ENCODE measurements at places on chromosomes 5 and 9.

DNA sequence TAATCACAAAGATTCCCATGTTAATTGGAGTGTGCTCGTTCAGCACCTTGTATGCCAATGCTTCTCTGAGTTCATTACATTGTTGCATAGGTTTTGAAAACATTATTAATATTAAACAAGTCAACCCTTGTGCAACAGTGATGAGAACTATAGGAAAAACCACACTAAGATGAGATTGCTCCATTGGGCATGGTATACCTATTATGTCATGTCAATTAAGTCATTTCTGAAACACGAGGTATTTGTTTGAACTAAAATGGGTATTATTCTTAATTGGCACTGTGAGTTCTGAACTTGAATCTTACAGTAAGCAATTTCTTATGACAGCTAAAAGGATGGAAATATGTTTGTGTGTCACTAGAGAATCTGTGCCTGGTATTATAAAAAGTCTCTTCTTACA, 447.7 kb downstream of the EFNA5 start:
- no peak overlapping the region for H3K4me3 ChIP-seq
- no peaks in the 10 kb centered on the region for H3K4me1 ChIP-seq
- H3K27me3 ChIP-seq: no peaks in the 10 kb centered on the region

DNA sequence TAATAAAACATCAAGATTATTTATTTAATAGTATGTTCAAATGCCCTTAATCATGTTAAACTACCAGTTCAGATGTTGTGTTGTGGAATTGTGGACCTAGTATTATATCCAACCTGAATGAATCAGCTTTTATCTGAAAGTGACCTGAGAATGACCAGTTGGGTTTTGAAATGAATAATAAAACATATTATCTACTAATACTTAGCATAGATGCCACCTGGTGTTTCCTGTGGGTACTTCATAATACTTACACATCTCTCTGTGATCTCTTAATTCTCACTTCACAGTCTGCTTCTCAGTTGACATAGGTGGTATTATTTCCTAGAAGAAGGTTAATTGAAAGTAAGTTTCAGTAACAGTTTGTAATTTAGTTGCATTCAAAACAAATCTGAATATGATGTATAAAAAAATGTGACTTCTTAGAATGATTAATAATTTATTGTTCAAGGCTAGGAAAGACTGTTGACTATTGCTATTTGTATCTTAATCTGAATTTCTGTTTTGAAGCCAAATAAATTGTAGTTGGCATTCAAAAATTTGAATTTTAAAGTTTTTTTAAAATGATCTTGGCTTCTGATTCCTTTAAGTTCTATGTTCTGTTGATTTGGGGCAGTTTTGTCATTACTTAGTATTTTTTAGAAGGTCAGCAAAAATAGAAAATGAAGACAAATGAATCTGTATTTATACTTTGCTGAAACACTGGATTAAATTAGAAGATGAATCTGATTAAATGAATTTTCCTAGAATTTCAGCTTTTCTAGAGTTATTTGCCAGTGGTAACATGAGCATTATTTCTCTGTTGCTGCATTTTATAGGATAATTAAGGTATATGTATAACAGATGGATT, 48.2 kb downstream of the KIF2A start:
- H3K27me3 ChIP-seq: no peaks in the 10 kb centered on the region
- H3K4me1 ChIP-seq: no peaks in the 10 kb centered on the region
- peaks cover 8% of the 10 kb centered on the region for H3K36me3 ChIP-seq
- DNase-seq: peak; percentile 15

GRCh38 chr5:150213530-150213929, 23.7 kb downstream of the SLC6A7 start:
- no peak overlapping the region for H3K4me3 ChIP-seq
- H3K27me3 ChIP-seq: no peaks in the 10 kb centered on the region
- no peaks in the 10 kb centered on the region for H3K36me3 ChIP-seq
- peaks cover 9% of the 10 kb centered on the region for H3K4me1 ChIP-seq
- no peak overlapping the region for H3K27ac ChIP-seq

DNA sequence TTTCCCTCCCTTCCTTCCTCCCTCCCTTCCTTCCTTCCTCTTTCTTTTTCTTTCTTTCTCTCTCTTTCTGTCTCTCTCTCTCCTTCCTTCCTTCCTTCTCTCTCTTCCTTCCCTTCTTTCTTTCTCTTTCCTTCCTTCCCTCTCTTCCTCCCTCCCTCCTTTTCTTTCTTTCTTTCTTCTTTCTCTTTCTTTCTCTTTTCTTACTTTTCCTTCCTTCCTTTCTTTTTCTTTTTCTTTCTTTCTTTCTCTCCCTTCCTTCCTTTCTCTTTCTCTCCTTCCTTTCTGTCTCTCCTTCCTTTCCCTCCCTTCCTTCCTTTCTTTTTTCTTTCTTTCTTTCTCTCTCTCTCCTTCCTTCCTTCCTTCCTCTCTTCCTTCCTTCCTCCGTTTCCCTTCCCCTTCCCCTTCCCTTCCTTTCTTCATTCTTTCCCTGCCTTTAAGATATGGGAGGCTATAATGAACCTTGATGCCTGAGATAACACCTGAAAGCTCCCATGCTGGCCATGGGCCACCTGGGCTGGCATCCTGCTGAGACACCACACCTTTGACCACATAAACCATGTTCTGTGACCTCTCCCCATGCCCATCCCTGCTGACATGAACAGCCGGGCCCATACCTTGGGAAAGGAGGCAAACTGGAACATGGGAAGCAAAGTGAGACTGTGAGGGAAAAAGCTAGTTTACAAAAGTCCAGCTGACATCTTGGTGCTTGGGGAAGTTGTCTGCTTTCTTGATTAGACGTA, 197.8 kb upstream of the ZNF618 start:
- no peaks in the 10 kb centered on the region for H3K4me1 ChIP-seq
- no peaks in the 10 kb centered on the region for H3K36me3 ChIP-seq
- no peak for DNase-seq
- peaks cover 10% of the 10 kb centered on the region for H3K27me3 ChIP-seq
- H3K27ac ChIP-seq: no peak overlapping the region

DNA sequence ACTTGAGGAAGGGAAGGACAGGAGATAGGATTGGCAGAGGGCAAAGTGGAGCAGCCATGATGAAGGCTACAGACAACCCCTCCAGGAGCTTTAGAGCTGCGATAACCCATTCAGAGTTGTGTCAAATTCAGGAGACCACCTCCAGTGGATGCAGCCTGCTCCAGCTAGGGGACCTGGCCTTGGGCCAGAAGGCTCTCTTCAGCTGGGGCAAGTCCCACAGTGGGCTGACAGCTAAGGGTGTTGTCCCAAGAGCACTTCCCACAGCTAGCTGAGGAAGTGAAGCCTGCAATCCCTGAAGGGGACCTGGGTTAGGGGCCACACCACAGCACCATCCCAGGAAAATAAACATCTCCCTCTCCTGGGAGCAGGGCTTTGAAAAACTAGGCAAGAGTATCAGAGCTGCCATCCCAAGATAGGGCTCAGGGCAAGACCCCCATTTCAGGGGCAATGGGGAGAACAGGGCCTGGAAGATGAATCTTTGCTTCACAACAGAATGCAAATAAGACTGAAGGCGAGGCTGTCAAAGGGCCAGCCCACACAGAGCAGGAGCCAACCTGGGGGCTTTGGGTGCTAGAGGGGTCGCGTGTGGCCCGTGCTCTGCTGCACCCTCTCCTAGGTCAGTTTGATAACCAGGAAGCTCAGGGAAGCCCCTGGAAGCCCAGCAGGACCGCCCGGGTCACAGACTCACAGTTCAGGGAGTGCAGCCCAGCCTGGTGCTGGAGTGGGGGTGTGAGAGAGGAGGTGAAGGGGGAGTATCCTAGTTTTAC, 19.3 kb upstream of the DAPK1 start:
- no peak overlapping the region for H3K4me3 ChIP-seq
- no peaks in the 10 kb centered on the region for H3K4me1 ChIP-seq
- H3K27me3 ChIP-seq: no peaks in the 10 kb centered on the region
- H3K27ac ChIP-seq: no peak overlapping the region
- H3K36me3 ChIP-seq: no peaks in the 10 kb centered on the region

GRCh38 chr5:36777105-36777757, 99.3 kb upstream of the NIPBL start:
- H3K36me3 ChIP-seq: no peaks in the 10 kb centered on the region
- H3K4me3 ChIP-seq: no peak overlapping the region
- DNase-seq: no peak
- H3K27me3 ChIP-seq: no peaks in the 10 kb centered on the region
- H3K27ac ChIP-seq: no peak overlapping the region
- no peaks in the 10 kb centered on the region for H3K4me1 ChIP-seq

DNA sequence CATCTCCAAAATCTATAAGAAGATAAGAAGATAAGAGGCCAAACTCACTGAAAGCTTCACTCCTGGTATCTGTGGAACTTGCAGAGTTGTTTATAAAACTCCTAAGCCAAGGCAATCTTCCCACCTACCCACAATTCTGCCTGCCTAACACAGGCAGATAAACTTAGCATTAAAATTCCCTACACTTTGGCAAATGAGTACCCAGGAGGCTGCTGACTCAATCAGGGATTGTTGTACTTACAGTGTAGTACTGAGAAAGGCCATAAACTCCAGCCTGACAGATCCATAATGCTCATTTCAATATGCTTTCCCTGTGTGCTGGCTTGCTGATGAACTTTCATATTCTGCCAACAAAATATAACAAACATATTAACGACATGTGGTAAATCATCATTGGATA, 725.2 kb downstream of the BRINP1 start:
- DNase-seq: no peak
- H3K36me3 ChIP-seq: no peaks in the 10 kb centered on the region
- H3K4me1 ChIP-seq: no peaks in the 10 kb centered on the region
- H3K27me3 ChIP-seq: no peaks in the 10 kb centered on the region
- H3K27ac ChIP-seq: no peak overlapping the region

GRCh38 chr9:26054600-26055520, 376.6 kb upstream of the TUSC1 start:
- DNase-seq: no peak
- H3K4me1 ChIP-seq: no peaks in the 10 kb centered on the region
- H3K4me3 ChIP-seq: no peak overlapping the region
- H3K27ac ChIP-seq: no peak overlapping the region
- H3K36me3 ChIP-seq: no peaks in the 10 kb centered on the region

DNA sequence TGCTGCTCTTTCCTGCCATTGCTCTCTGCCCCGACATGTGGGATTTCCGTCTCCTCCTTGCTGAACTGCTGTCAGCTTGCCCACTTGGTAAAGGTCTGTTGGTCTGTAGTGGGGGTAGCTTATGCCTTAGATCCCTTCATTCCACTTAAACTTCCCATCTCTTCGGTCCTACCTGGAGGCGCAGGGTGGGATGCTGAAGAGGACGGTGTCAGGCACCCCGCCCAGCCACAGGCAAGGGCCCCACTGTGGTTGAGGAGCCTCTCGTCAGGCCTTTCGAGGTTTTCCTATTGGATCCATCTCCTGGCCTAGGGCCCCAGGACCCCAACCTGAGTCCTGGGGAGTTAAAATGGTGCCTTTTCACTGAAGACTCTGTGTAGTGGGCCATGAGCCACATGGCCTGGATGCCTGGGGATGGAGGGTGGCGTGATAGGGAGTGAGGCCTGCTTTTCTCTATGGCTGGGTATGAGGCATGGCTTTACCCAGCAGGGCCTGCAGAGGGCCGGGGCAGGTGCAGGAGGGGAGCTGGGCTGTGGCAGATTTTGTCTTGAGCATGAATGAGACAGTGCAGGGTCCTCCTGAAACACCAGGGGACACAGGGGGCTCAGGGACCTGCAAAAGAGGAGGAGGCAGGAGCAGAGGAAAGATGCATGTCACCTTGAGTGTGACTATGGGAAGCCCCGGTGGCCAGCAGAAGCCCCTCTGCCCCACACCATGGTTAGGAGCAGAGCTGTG, 25.8 kb upstream of the RNF130 start:
- H3K4me3 ChIP-seq: no peak overlapping the region
- H3K27me3 ChIP-seq: no peaks in the 10 kb centered on the region
- no peak overlapping the region for H3K27ac ChIP-seq
- H3K4me1 ChIP-seq: no peaks in the 10 kb centered on the region
- no peaks in the 10 kb centered on the region for H3K36me3 ChIP-seq

- H3K4me3 ChIP-seq: no peak overlapping the region
- no peak overlapping the region for H3K27ac ChIP-seq
- no peaks in the 10 kb centered on the region for H3K36me3 ChIP-seq
- no peak for DNase-seq
- no peaks in the 10 kb centered on the region for H3K27me3 ChIP-seq
Observed at GRCh38 chr9:77943057-77943456, 88.6 kb downstream of the GNAQ start.

- H3K4me3 ChIP-seq: no peak overlapping the region
- H3K36me3 ChIP-seq: no peaks in the 10 kb centered on the region
- no peaks in the 10 kb centered on the region for H3K27me3 ChIP-seq
- H3K4me1 ChIP-seq: no peaks in the 10 kb centered on the region
- DNase-seq: no peak
- H3K27ac ChIP-seq: no peak overlapping the region
Observed at GRCh38 chr5:160638161-160638742, 213.8 kb downstream of the ATP10B start.

GRCh38 chr5:109803854-109804253, 114.1 kb downstream of the MAN2A1 start:
- H3K27me3 ChIP-seq: no peaks in the 10 kb centered on the region
- H3K4me1 ChIP-seq: no peaks in the 10 kb centered on the region
- H3K27ac ChIP-seq: no peak overlapping the region
- peaks cover 2% of the 10 kb centered on the region for H3K36me3 ChIP-seq
- no peak overlapping the region for H3K4me3 ChIP-seq

- peaks cover 8% of the 10 kb centered on the region for H3K4me1 ChIP-seq
- no peak overlapping the region for H3K27ac ChIP-seq
- DNase-seq: no peak
Observed at GRCh38 chr9:97852399-97853055, 499 bp upstream of the FOXE1 start.
